A673 (cell line): ENCODE measurements at places on chromosomes 6 and 20.

- no peak for DNase-seq
Measured at GRCh38 chr20:61049684-61050083, 202.4 kb upstream of the CDH4 start.

DNA sequence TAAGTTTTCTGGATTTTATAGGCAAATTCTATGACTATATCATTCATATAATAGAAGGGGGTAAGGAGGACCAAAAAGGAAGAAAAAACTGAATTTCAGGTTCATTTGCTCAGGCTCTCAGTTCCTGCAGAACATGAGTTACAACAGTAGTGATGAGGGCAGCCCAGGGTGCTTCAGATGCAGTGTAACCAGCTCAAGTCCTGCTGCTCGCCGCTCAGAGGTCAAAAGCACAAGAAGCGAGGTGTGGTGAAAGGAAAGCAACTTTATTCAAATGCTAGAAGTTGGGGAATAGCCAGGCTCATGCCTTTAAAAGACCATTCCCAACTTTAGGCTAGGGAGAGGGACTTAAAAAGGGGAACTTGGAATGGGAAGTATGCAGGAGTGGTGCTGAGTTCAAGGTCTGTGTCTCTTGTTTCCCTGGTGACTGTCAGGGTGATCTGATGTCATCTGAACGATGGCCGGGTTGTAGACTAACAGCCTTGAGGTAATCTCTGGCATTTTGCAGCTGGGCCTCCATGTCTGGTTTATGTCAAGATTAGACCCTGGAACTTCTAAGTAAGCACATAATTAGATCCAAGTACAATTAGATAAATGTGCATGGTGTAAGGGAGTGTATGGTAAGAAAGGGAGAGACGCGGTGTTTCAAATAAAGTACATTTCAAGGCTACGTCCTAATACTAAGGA lies 14.5 kb upstream of the SEC63 start:
- no peak for DNase-seq

- no peak for DNase-seq
Measured at GRCh38 chr20:63176034-63176426, 39.9 kb downstream of the YTHDF1 start.

- no peak for DNase-seq
Measured at GRCh38 chr6:31927242-31927862, at the start of gene C2. Gene C2 (plus strand): TSS chr6:31927717. CDS start chr6:31927753, 36 bp downstream.

DNA sequence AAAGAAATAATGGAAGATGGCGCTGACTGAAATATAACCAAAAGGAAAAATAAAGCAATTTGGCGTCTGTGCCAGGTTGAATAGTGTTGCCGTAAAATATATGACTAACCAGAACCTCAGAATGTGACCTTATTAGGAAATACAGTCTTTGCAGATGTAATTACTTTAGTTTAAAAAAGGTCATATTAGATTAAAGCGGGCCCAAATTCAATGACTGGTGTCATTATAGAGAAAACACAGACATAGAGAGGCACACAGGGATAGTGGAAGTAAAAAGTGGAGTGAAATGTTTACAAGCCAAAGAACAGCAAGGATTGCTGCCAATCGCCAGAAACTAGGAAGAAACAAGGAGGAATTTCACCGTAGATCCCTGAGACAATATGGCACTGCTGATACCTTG lies 521.2 kb downstream of the FRK start:
- DNase-seq, result no peak

- DNase-seq, result peak; percentile 62
Measured at GRCh38 chr6:15327271-15327670, 81.4 kb downstream of the JARID2 start.

DNA sequence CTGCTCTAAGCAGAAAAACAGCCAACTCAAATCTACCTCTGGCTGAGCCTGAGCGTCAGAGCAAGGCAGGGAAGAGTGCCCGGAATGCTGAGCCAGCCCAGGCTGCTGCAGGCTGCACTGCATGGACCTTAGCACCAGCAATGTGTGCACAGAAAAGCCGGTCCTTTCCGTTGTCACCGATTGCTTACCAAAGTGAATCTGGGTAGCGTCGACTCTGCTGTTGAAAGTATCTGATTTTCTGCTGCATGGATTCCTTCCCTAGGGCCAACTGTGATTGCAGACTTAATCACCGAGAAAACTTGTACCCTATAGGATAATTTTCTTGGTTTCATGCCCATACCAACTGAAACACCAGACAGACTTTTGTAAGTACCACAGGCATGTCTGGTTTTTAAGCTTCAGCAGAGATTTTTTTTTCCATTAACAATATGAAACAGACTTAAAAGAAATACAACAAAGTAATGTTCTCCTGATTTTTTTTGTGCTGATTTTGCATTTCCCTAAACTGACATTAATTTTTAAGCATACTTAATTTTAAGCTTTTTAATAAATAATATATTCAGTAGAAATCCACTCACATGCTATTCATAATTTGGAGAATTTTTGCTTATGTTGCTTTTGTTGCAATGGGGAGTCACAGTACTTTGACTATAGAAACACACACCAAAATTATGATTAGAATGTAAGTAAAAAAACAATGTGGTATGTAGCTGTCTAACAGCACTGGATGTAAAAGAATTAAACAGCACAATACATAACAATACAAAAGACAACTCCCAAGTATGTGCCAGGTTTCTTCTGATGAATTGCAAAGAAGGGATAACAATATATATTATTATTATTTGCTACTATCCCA lies 218.0 kb downstream of the THBS2 start:
- no peak for DNase-seq

GRCh38 chr6:127053032-127053874 lies 65.2 kb upstream of the RSPO3 start:
- peak; percentile 23 for DNase-seq

DNA sequence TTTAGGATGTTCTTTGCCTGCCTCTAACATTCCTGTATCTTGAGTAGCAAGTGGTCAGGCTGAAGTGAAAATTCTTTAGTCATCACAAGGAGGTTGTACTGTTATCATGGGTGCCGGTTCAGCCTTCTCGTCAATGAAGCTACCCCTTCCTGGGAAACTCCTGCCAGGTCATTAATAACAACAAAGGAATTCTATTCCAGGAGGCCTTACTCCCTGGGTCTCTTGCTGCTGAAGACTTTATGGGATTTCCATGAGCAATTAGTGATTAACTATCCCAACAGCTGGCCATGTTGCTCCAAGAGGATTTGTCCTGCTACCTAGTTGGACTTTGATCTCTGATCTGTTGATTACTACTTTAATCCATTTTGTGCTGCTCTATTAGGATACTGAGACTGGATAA lies 62.7 kb upstream of the ELOVL5 start:
- DNase-seq, result no peak

DNA sequence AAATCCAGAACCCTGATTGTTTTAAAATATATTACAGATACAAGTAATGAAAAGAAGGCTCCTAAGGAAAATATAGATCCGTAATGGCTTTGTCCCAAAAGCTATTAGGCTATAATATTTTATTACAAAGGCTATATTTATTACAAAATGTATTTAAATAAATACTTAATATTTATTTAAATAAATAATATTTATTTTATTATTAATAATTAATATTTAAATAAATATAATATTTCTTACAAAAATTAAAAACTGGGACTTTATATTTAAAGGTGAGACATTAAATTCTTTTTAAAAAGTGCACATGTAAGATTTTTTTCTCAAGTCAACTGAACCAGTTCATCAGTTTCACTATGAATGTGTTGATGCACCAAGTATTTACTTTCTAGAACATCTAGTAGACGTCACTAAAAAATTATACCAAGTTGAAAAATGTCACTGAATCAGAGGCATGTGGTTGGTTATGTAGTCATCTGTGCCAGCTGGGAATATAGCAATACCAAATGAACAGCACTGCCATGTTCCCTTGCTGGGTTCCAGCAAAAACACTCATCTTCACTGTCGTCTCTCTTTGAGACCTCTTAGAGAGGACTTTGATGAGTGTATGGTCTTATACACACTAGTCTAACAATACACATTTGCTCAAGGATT lies 278.9 kb downstream of the ESR1 start:
- DNase-seq, result no peak
